ENCODE measurements at places on chromosomes 11 and 22. TPM values are rescaled to one million over a fixed set of nuclear protein-coding genes. Genes with fewer than 3 reads are reported as not detected.

DNA sequence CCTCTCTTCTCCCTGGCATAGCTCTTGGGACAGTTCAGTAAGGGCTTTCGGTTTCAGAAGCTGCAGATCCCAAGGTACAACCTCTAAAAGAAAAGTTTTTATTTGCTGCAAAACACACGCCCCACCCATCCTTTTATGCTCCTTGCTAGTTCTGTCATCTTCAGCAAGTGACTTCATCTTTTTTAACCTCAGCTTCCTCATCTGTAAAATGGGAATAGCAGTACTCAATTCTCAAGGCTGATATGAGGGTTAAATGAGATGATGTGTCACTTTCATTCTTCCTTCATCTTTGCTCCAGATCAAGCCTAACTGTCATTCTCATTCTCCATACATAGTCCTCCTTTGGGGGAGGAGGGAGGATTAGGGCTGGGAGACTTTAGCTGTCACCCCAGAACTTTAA, 90.0 kb upstream of the ALX4 start:
- DNase-seq: no peak

DNA sequence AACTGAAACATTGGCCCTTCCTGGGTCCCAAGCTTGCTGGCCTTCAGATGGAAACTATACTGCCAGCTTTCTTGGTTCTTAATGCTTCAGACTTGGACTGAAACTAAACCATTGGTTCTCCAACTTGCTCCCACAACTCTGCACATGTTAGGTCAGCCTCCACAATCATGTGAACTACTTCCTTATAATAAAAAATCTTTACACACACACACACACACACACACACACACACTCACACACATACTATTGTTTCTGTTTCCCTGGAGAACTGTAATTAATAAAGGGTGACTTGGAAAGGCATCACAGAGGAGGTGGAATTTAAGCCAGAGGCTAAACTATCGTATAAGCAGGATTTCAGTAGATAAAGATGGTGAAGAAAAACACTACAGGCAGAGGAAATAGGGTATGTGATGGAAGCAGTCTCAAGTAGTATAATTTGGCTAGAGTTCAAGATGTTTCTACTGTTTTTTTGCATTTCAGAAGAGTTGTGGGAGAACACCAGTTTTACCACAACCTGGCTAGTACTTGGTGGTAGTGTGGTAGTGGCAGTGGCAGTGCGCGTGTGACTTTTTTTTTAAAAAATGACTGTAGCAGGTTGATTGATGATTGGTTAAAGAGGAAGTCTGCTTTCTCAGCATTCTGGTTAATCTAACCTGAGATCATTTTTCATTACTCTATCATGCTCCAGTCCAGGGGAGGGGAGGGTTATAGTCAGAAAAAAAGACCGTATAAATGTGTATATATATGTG, 70.1 kb downstream of the PDE3B start:
- no peak for DNase-seq

DNA sequence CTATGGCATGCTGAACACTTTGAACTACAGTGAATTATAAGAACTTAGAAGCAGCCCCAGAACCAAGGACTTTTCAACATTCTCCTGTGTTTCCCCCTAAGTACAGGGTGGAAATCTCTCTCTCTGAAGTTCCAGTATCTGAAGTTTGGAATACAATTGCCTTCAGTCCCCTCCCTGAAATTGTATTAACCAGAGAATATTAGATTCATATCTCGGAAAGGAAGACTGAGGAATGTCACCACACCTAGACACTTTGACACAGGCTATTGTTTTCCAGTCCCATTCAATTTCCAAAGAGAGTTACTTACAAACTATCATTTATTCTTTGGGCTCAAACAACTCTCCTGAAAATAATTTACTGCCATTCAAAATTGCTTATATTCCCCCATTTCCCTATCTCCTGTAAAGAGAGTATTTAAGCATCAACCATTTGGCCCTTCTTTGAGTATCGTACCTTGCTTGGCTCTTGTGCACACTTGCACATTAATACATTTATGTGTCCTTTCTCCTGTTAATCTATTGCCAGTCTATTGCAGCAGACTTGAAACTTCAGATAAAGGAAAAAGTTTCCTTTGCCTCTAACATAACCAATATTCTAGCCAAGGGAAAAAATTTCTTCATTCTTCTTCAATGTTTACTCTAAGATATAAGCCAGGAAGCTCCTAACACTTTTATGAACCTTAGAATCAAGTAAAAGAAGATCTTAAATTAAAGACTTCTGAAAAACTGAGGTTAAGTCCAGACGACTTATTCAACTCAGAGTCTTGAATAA, 402.4 kb upstream of the DDI1 start:
- DNase-seq: no peak

GRCh38 chr11:119288219-119288618, 28.7 kb downstream of the MCAM start:
- no peak for DNase-seq

GRCh38 chr11:36014898-36015665, 71.2 kb downstream of the LDLRAD3 start:
- no peak for DNase-seq

DNA sequence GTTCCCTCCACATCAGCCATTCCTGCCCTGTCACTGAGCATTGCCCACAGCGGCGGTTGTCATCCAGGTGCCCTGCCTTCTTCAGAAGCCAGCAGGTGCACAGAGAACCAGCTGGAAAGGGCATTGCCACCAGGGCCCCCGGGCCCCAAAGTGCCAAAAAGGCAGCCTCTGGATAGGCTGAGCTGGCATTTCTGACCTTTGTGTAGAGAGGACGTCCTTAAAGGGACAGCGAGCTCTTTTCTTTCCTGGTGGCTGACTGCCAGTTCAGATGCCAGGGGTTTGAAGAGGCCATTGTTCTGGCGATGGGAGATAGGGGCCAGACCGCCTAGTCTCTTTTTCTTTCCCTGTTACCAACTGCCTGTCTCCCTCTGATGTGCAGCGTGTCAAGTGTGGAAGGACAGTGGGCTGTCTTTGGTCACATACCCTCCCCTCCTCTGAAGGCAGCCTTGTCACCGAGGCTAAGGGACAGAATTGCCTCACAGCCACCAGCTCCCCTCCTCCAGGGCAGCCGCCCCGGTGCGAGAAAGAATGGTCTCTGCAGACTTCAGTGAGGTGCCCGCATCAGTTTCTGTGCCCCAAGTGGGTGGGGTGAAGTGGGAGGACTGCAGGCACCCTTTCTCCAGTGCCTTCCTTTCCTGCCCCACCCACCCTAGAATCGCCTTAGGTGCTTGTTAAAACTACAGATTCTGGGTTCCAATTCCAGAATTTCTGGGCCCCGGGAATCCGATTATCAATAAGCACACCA, 109.6 kb downstream of the SCN3B start:
- no peak for DNase-seq

DNA sequence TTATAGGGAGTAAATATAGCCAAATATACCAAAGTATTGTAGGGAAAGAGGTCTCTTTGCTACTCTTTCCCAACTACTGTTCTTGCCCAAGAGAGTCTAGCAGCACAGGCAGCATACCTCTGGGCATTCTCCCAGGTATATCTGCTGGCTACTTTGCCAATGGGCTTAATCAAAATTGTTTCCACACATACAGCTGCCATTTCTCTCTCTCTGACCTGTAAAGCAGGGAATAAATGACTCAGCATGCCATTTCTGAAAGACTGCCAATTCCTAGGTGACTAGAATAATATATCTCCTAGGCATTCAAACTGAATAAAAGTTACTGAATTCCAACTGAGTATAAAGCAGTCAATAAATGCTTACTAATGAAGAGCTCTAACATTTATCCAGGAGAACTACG, 44.6 kb downstream of the RDX start:
- peak; percentile 99 for DNase-seq

DNA sequence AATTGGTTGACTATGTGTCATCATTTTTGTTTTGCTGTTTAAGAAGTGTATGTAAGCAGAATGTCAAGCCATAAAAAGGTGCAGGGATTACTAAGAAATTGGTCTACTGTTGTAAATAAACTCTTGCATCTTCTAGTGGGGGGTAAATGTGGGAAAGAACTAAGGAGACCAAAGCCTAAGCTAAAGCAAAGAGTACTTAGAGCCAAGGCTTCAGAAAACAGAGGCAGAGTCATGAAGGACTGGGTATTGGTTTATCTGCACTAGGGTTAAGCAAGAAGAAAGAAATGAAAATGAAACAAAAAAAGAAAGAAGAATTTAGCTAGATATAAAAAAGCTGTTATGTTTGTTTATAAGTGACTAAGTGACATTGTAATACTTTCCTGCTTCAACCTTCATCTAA, 628.1 kb downstream of the METTL15 start:
- peak; percentile 20 for DNase-seq

Gene KCTD14
- total RNA-seq: 1.6 TPM

Gene RPUSD4
- 40.2 TPM for total RNA-seq

Gene CD248
- total RNA-seq: not detected

Gene METTL15
- total RNA-seq: 5.8 TPM

Gene CREB3L1
- total RNA-seq: 1.1 TPM

Data from PC-3 (cell line).